ENCODE measurements at places on chromosomes 5 and 9.

GRCh38 chr9:115883467-115884329, 269.9 kb upstream of the PAPPA start:
- no peak for DNase-seq

GRCh38 chr5:74167206-74167929, 473.2 kb downstream of the ENC1 start:
- DNase-seq, result no peak

DNA sequence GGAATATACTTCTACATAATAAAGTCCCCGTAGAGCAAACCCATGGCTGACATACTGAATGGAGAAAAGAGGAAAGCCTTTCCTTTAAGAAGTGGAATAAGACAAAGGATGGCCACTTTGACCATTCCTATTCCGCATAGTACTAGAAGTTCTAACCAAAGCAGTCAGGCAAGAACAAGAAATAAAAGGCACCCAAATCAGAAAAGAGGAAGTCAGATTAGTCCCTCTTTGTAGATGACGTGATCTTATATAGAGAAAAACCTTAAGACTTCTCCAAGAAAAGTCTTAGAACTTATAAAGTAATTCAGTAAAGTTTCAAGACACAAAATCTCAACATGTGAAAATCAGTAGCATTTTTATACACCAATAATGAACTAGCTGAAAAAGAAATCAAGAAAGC, 133.9 kb downstream of the GIN1 start:
- no peak for DNase-seq

DNA sequence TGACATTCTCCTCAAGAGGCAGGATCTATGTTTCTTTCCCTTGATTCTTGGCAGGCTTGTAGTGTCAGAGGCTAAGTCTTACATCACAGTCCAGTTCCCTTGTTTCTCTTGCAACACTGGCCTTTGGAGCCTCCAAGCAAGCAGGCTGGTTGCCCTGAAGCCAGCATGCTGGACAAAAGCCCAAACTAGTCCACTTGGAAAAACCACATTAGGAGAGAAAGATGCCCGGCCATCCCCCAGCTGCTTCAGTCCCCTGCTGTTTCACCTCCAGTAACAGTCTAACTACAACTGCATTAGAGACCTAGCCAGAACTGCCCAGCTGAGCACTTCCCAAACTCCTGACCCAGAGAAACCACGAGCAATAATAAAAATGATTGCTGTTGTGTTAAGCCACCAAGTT, 87.6 kb downstream of the ADAMTS6 start:
- no peak for DNase-seq

GRCh38 chr9:19154135-19154612, 26.9 kb upstream of the PLIN2 start:
- DNase-seq, result no peak

DNA sequence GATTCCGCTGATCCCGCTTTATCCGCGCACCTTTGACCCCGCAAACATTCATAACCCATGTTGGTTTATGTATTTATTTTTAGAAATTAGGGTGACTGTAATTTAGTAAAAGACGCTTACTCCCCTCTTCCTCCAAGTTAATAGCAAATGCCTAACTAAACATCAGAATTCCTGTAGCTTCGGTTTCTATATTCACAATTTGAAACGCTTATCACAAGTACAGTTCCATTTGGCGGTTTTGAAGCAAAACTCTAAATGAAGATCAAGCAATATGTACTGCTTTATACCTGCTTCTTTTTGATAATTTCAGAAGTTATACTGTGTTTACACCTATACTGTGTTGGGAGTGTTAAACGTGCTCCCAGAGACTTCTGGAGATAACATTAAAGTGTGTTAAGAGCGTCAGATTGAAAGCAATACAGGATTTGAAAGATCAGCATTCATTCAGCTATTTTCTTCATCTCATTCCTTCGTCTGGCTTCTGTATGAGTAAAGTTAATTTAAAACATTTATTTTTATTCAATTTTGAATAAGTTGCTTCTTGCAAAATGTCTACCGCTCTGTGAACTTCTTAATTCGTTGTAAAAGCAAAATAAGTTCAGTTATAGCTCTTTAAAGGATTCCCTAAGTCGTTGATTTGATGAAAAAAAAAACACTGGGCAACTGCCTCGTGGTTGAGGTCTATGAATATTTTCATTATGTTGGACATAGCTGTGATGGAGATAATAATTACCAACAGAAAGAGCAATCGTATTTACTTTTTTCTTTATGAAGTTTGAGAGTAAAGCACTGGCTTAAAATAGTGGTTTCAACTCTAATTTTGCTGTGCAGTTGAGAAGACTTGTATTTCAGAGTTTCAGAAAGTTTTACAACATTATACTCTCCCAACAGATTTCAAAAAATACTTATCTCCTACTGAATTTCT, 2.5 kb downstream of the PRDM6 start:
- DNase-seq, result no peak

DNA sequence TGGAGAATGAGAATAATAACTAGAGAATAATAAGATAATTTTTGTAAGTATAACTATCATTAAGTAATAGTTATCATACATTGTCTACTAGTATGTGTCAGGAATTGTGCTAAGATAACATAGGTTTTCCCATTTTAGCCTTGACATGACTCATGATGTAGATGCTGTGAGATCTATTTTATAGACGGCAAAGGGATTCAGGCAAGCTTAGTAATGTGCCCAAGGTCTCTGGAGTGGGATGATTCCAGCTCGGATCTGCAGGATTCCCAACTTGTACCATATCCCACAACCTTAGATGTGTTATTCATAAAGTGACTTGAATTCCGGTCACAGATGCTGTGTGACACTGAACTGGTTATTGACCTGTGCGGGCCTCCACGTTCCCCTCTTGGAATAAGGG, 51.5 kb downstream of the IL31RA start:
- no peak for DNase-seq

DNA sequence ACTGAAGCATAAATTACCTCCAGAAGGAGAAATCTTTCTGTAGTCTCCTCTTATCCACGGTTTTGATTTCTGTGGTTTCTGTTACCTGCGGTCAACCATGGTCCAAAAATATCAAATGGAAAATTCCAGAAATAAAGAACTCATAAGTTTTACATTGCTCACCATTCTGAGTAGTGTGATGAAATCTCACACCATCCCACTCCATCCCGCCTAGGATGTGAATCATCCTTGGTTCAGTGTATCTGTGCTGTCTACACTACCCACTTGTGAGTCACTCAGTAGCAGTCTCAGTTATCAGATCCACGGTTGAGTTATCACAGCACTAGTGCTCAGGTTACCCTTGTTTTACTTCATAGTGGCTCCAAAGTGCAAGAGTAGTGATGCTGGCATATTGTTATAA, 371.2 kb downstream of the NFIB start:
- no peak for DNase-seq

- DNase-seq, result no peak
Measured at GRCh38 chr9:133733796-133734533, 4.2 kb downstream of the SARDH start.

GRCh38 chr5:16740066-16740810, 123.4 kb upstream of the RETREG1 start:
- DNase-seq, result no peak

GRCh38 chr9:76877961-76878360, 28.0 kb downstream of the PRUNE2 start:
- no peak for DNase-seq

DNA sequence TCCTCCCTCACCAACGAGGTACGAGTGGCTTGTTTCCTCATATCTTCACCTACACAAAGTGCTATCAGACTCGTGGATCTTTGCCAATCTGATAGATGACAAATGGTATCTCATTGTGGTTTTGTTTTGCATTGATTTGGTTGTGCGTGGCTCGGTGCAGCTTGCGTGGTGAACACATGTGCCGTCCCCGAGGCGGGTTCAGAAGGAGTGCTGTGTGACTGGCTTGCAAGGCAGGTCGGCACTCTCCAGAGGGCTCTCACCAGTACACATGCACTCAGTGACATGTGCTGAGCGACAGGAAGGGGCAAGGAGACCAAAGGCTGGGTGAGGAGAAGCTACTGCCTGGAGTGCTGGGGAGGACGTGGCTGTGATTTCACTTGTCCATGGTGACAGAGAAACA, 95.3 kb upstream of the PITX1 start:
- no peak for DNase-seq

GRCh38 chr9:33151601-33152000, 15.5 kb downstream of the B4GALT1 start:
- DNase-seq, result no peak

- DNase-seq, result no peak
Measured at GRCh38 chr5:141771031-141771430, 89.0 kb upstream of the ARAP3 start.
